ENCODE measurements at places on chromosomes 2 and 18. TPM values are rescaled to one million over a fixed set of nuclear protein-coding genes. Genes with fewer than 3 reads are reported as not detected.

DNA sequence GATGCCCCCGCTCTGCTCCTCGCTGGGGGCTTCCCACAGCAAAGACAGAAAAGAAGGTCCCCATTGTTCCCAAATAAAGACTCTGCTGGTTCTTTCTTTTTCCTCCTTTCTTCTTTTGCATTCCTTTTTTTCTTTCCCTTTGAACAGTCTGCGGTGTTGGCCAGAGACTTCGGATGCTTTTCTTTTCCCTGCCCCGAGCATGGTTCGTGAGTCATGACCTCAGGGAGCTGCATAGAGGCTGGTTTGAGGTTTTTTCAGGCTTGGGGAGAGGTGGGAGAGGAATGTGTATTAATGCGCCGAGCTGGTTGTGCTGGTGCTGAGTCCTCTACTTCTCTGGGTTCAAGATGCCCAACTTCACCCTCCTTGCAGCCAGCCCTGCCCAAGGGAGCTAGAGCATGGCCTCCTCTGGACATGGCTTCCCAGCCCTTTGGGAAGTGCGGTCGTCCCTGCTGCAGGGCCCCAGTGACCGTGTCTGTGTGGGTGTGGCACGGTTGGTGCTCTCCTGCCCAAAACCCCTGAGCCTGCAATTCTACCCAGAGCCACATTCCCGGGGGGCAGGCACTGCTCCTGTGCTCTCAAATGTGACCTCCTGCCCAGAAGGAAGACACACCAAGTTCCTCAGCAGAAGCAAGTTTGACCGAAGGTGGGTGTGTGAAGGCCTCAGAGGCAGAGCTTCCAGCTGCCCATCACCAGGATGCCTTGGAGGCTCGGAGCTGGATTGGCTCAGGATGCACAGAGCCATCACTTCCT lies 9.0 kb upstream of the ARHGEF4 start:
- DNase-seq = no peak

AMER3 gene
- not detected for polyA plus RNA-seq

DNA sequence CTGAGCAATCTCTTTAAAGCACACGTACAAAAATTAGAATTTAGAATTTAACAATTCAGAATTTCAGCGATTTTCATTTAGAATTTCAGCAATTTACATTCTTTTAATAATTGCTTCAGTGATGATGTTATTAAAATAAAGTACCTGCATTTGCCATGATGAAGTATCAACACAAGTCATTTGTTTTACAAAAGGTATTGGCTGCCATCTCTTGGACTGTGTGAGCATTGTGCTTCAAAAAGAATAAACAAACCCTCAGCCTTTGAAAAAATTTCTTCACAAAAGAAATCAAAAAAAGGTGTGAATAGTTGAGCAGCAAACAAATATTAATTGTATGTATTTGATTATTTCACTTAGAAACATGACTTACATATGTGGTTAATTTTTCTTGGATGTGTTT lies 27.1 kb upstream of the ZC3H15 start:
- DNase-seq = peak; percentile 2

DNA sequence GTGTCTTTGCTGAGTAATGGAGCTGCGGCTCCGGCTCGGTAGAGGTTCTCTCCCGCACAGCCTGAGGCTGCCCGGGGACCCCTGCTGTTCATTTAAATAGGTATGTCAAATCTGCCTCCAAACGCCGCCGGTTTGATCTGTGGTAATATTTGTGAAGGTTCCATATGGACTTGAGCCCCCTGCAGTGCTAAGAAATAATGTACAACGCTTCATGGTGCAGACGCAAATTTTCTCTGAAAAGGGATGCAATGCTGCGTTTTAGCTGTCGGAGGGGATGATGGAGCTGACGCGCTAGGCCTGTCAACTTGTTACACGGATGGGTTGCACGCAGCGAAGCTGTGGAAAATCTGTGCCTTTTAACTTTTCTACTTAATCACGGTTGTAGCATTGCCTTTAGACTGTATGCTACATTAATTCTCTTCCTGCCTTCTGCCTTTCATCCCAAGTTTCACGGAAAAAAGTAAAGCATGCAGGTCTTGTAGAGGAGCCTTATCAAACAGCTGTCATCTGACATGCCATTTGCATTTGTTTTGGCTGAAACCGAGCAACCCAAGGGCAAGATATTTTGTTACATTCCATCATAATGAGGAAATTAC lies 43.2 kb downstream of the MRPS9 start:
- no peak for DNase-seq

DNA sequence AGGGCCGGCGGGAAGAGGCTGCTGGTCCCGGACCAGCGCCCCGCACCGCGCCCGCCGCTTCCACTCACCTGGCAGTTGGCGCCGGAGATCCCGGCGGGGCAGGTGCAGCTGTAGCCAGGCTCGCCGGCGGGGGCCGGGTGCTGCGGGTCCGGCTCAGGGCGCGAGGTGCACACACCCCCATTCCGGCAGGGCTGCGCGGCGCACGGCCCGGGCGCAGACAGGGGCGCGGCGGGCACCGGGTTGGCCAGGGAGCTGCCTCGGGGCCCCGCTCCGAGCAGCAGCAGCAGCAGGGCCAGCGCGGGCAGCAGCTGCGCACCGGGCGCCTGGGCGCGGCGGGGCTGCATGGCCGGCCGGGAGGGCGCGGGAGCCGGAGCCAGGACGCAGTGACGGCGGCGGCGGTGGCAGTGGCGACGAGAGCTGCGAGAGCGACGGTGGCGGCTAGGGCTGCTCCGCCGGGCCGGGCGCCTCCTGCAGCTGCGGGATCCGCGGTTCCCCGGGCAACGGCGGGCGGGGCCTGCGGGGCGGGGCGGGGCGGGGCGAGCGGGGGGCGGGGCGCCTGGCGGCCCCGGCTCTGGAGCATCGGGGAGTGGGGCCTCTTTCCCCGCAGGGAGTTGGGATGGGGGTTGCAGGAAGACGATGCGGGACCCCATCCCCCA lies at the start of gene DNER:
TSS of gene DNER (minus strand) at position 476 of the 656 bp plus-strand sequence. CDS start at position 344, 132 bp downstream.
- no peak for DNase-seq

GRCh38 chr2:238913931-238914647 lies 66.2 kb downstream of the TWIST2 start:
- no peak for DNase-seq

- no peak for DNase-seq
These were observed 106.6 kb upstream of the MSH6 start for GRCh38 chr2:47676261-47676926.

GRCh38 chr2:69061525-69061924 lies 48.5 kb downstream of the ANTXR1 start:
- no peak for DNase-seq

DNA sequence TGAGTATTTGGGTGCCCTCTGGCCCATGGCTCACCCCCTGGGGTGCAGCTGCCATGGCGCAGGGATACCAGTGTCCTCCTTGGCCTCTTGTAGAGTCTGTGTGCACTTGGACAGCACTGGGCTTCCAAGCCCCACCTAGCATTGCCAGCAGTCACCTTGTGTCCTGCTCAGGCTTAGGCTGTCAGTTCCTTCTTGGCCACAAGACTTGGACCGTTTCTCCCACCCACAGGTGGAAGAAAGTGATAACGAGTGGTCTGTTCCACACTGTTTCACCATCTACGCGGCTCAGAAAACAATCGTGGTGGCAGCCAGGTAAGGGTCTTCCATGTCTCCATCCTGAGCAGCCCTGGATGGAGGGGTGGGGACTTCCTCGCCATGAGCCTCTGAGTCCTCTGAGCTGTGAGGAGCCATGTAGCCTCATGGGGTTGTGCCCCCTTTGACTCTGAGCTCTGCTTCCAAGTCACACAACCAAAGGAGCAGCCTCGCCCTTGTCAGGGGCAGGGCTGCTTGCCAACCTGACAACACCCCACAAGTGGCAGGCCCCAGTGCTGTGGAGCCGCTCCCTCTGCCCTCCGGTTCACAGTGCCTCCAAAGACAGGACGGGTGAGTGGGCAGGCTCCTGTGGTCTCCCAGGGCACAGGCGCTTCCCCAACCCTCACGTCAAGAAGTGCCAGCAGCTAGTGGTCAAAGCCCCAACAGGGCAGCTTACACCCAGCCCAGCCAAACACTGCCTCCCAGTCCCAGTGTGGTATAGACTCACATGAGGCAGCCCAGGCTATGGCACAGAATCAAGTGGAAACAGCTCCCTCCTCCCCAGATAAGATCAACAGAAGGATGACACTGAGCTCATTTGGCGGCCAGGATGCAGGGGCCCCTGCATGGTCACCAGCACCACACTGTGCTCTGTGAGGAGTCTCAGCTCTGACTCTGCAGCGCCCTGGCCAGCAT lies 18.4 kb downstream of the STK25 start:
- DNase-seq = no peak

- no peak for DNase-seq
These were observed 1034.7 kb upstream of the CHAC2 start for GRCh38 chr2:52732849-52733395.

- DNase-seq = no peak
These were observed 829.3 kb upstream of the ID2 start for GRCh38 chr2:7852546-7852945.

DNA sequence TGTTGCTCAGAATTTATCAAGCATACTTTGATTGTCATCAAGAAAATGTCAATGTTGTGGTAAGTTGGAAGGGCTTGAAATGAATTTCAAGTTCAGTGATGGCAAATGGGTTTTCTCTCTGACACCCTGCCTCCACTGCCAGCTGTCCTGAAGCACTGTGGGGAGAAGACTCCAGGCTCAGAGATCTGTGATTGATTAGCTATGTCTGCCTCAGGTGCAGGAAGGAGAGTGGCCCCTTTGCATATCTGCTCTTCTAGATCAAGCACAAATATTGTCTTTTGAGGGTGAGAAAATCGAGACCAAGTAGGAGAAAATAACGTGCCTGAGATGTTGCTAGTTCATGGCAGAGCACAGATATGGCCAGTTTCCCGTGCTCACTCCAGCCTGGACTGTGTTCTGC lies 178.8 kb upstream of the GLI2 start:
- no peak for DNase-seq

CEBPZOS gene
- polyA plus RNA-seq = 52.0 TPM

- no peak for DNase-seq
These were observed 111.0 kb upstream of the SALL3 start for GRCh38 chr18:78868330-78869316.

GRCh38 chr2:242019344-242019743 lies 149.8 kb downstream of the RTP5 start:
- no peak for DNase-seq

CRYBA2 gene
- not detected for polyA plus RNA-seq

FEV gene
- polyA plus RNA-seq = not detected

- DNase-seq = no peak
These were observed 409.2 kb upstream of the HS6ST1 start for GRCh38 chr2:128727914-128728313.

DNA sequence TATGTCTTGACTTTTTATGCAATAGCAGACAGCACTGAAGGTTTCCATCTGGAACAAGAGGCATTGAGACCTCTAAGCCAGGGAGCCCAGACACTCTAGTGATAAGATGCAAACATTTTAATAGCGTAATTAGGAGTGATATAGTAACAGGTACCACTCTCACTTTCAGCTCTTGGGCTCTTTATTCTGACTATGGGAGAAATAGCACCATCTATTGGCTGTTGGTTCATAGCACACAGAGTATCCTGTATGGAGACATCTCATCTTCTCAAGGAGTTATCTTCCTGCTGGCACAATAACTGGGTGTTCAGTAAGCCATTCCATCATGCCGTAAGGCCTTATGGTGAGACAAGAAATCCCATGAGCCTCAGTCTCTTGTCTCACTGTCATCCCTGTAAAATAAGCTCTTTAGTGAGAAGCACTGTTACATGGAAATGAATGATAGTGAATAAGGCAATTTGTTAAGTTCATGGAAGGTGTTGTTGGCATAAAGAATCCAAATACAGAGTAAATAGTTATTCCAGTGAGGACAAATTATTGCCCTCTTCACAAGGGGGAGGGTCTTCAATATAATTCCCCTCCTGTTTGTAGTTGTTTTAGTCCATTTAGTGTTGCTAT lies 48.3 kb downstream of the THUMPD2 start:
- DNase-seq = no peak

All from muscle of arm (tissue), 14 donors.